ENCODE measurements at places on chromosomes 4 and X.
A peak's percentile ranks its signal among the peaks of the same experiment; 100 is the strongest.

DNA sequence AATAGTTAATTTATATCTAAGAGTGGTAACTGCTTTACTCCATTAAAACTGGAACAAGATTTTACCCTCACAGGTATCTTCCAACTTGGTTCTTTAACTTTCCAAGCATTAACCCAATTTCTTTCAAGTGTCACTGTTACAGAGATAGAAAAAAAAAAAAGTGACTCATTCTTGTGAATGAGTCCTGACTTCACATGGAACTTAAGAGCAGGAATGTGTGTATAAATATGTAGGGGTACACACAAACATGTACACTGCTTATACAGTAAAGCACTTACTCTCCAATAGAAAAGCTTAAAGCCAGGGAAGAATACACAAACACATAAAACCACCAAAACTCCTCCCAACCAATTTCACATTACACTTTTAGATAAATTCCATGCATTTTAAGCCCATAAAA is 38.8 kb downstream of the TAPT1 start:
- DNase-seq = no peak

- DNase-seq = no peak
Measured at GRCh38 chr4:38189445-38189844, 229.2 kb downstream of the PTTG2 start.

GRCh38 chrX:153731845-153732215 is 7.2 kb downstream of the ABCD1 start:
- DNase-seq = no peak

DNA sequence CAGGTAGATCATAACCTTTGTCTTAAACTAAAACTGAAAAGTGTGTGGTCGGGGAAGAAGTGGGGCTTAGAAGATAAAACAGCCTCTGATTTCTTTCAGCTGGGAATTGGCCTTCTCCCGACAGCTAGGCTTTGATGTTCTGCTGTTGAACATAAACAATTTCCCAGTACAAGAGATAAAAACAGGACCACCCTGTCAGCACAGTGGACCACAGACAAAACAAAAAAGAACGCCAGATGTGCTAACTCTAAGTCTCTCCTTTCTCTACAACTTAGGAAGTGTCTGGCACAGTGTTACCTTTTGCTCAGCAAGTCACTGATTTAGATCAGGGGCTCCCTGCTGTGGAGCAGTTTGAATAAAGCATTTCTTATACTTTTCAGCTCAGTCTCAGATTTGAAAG is 87.5 kb upstream of the UXT start:
- no peak for DNase-seq

DNA sequence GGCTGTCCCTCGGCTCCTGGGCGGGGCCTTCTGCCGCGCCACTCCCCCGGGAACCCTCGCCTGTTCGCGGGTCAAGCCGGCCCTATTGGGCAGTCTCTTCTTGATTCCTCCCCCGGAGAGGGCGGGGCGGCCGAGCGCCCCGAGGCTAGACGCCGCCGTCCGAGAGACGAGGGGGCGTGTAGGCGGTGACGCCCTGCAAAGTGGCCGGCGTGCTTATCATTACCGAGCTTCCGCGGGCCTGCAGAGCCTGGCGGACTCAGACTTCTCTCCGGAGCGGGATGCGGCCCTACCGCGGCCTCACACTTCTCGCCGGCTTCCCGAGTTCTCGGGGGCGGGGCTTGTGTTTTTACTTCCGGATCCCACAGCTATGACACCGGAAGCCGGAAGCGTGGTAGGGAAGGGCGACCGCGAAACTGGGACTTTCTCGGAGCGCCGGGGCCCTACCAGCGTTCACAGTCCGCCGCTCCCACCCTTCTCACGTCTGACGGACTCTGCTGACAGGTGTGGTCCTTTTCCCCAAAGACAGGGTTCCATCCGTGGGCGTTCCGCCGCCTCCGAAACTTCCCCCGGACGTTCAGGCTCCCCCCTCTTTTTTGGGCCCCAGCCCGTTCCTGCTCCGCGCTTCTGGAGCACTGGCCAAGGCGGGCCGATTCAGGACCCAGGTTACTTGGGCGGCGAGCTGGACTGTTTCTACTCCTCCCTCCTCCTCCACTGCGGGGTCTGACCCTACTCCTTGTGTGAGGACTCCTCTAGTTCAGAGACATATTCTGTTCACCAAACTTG is at the start of gene IKBKG:
Gene IKBKG (plus strand): TSS at position 376 of the 783 bp plus-strand sequence. CDS start 4,383 bp downstream, outside the sequence.
- DNase-seq = peak; percentile 88

- no peak for DNase-seq
Measured at GRCh38 chrX:131366407-131366806, 77.3 kb upstream of the IGSF1 start.

DNA sequence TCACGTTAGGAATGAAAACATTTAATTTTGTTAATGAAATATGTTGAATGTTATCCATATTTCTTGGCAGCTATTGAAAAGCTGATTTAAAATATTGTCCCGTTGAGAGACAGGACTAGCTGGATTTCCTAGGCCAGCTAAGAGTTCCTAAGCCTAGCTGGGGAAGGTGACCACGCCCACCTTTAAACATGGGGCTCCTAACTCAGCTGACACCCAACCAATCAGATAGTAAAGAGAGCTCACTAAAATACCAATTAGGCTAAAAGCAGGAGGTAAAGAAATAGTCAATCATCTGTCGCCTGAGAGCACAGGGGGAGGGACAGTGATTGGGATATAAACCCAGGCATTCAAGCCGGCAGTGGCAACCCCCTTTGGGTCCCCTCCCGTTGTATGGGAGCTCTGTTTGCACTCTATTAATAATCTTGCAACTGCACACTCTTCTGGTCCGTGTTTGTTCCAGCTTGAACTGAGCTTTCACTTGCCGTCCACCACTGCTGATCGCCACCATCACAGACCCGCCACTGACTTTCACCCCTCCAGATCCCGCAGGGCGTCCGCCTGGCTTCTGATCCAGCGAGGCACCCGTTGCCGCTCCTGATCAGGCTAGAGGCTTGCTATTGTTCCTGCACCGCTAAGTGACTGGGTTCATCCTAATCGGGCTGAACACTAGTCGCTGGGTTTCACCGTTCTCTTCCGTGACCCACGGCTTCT is 308.9 kb downstream of the GLUD2 start:
- DNase-seq = no peak

DNA sequence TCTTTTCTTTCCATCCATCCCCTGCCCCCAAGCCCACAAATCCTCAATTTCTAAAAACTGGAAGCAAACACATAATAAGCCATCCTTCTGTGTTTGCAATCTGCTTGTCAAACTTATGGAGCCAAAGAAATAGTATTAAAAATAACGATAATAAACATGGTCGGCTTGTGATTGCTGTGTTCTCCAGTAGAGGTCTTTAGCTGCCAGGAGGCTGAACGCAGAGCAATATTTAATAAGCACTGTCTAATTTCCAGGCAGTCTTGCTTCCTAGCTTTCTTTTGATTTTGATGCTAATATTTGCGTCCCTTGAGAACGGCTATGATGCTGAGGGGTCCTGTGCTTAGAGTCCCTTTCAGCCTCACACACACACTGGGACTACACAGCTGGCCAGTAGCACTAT is 3.2 kb upstream of the HELT start:
- DNase-seq = no peak

DNA sequence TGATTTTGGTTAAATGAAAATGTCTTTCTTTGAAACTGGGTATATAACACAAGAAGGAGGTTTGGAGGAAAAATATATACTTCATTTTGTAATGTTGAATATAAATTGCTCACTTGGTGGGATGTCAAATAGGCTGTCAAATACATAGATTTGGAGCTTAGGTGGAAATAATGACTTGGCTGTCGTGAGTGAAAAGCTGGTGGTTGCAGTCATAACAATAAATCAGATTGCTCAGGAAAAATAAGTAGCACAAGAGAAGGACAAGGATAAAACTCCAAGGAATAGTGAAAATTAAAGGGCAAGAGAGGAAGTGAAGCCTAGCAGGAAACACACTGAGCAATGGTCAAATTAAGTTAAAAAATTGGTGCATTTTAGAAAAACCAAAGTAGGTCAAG is 253.0 kb upstream of the ANKRD50 start:
- no peak for DNase-seq

DNA sequence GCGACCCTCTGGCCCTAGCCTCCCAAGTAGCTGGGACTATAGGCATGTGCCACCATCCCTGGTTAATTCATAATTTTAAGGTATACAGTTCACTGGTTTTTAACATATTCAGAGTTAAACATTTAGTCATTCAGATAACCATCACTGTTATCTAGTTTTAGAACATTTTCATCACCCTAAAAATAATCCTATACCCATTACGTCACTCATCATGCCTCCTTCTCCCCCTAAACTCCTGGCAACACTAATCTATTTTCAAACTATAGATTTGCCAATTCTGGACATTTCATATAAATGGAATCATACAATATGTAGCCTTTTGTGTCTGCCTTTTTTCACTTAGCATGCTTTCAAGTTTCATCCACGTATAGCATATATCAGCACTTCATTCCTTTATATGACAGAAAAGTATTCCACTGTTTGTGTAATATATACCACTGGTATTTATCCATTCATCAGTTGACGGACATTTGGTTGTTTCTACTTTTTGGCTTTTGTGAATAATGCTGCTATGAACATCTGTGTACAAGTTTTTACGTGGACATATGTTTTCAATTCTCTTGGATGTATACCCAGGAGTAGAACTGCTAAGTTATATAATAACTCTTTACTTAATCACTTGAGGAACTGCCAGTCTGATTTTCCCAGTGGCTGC is 32.0 kb upstream of the RPS3A start:
- no peak for DNase-seq

- peak; percentile 2 for DNase-seq
Measured at GRCh38 chrX:68997911-68998310, 167.3 kb downstream of the PJA1 start.

DNA sequence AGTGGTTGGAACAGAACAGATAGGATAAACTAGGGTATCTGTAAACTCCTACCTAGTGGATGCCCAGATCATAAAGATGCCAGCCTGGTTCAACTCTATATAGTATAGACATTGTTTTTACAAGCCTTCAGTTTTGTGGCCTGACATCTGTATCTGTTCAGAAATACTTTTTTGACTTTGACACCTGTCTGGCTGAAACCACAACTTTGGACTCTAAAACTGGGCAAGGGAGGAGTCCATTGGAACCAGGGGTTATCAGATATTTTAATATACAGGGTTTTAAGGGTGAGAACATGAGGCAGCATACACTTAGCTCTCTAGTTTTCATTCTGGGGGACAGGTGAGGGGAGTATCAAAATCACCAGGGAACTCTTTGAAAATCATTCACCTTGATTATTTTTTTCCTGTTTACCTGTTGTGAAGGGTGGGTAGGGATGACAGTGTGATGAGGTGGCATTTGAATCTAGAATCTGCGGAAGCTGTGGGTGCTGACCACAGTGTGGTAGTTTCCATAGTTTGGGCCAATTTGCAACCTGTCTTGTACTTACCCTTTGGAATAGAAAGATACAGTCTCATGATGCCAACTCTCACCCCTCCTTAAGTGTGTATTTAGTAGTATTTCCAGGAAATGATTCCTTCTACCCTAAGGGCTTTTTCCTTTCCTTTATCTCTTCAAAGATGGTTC is 20.6 kb downstream of the GAB1 start:
- DNase-seq = no peak

DNA sequence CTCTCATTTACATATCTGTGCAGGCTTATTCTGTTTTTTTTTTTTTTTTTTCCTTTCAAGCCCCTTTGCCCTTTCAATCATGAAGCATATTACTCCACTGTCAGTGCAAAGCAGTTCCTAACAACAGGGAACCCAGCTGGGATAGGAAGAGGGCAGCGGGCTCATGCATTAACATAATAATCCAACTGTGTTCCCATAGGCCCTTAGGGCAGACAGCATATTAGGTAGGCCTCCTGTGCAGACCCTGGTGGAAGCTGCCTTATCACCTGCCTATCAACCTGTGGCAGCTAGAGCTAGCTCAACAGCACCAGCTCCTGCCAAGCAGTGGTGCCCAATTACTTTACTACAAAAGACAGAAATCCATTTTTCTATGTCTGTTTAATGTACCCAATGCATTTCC is 49.3 kb downstream of the SLC10A7 start:
- DNase-seq = no peak

DNA sequence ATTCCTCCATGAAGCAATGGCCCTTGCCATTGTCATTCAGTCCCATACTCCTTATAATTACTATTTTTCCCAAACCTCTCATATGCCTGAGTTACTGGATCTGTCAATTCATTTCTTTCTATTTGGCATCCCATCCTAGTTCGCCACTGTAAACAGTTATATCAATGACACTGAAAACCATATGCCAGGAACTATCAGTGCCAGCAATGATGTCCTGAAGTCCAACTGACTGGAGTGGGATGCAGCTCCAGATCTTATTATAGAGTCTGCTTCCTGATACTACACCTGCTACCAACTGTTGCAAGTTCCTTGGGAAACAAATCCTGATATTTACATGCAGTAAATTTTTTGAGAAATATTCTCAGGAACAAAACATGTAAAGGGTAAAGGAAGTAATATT is 27.0 kb upstream of the BANK1 start:
- no peak for DNase-seq

GRCh38 chrX:64202808-64203325 is 2.6 kb downstream of the AMER1 start:
- DNase-seq = no peak

- no peak for DNase-seq
Measured at GRCh38 chr4:61301271-61301670, 101.1 kb downstream of the ADGRL3 start.

GRCh38 chr4:130851932-130852331 is 1756.0 kb downstream of the C4orf33 start:
- DNase-seq = no peak

GRCh38 chr4:6748286-6748685 is 32.3 kb downstream of the BLOC1S4 start:
- no peak for DNase-seq

DNA sequence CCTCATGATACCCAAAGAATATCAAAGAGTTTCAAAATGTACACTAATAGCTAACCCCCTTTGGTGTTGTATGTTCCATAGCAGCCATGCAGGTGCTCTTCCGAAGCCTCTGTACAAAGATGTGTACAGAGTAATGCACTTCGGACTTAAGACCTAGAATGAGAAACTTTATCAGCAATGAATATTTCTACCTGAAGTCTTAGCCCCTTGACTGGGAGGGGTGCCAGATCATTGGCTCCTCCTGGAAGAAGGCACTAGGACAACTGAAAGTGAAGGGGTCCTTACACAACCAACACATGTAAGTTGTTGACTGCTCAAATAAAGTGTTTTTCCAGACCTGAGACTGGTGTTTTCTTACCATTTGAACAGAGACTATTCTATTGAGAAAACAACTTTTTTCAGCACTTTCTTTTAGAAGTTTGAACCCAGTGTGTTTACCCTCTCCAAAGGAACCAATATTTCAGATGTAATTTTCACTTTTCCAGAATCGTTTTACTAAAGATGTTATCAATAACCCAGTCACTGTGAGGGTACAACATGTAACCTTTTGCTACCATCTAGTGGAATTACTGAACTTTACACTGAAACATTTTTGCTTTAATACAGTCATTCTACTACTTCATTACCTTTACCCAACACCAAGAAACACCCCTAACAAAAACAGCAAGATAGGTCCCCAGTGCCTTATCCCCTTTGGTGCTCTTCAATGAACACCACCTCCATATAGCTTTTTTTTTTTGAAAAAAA is 33.3 kb upstream of the PRDX4 start:
- no peak for DNase-seq

DNA sequence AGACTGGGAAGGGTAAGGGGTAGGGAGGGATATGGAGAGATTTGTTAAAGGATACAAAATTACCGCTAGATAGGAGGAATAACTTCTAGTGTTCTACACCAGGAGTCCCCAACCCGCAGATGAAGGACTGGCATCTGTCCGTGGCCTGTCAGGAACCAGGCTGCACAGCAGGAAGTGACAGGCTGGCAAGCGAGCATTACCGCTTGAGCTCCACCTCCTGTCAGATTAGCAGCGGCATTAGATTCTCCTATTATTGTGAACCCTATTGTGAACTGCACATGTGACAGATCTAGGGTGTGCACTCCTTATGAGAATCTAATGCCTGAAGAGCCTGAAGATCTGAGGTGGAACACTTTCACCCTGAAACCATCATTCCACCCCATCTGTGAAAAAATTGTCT is 27.9 kb upstream of the BBS7 start:
- DNase-seq = no peak

Data from hypothalamus (tissue), 51 donors.